ENCODE measurements at places on chromosomes 13 and 19.

- H3K27ac ChIP-seq, result peak overlapping the region; percentile 35
- peaks cover 8% of the 10 kb centered on the region for H3K4me1 ChIP-seq
- no peaks in the 10 kb centered on the region for H3K27me3 ChIP-seq
- no peak overlapping the region for H3K4me3 ChIP-seq
- no peak for DNase-seq
- no peaks in the 10 kb centered on the region for H3K36me3 ChIP-seq
These were observed 30.0 kb downstream of the ZNF787 start for GRCh38 chr19:56091066-56091490.

DNA sequence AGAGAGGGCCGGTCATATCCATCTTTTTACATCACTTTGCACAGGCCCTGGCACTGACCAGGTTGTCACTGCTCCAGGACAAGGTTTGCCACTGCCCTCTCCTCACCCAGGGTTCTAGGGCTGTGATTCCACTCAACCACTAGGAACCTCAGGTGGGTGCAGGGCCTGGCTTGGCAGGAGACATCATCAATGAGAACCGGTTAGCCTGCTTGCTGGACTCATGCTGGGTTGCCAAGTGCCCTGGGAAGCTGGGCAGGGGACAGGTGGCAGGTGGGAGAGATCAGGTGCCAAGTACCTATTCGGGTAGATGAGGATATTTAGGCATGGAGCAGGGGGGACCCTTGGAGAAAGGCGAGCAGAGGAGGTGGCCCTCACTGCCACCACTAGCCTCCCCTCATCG, 4.2 kb upstream of the CERS4 start:
- peaks cover 10% of the 10 kb centered on the region for H3K4me1 ChIP-seq
- no peaks in the 10 kb centered on the region for H3K36me3 ChIP-seq
- no peak overlapping the region for H3K27ac ChIP-seq
- no peak for DNase-seq
- no peak overlapping the region for H3K4me3 ChIP-seq

- H3K27me3 ChIP-seq, result no peaks in the 10 kb centered on the region
- DNase-seq, result no peak
- H3K36me3 ChIP-seq, result no peaks in the 10 kb centered on the region
- no peak overlapping the region for H3K27ac ChIP-seq
- no peaks in the 10 kb centered on the region for H3K4me1 ChIP-seq
These were observed 73.6 kb downstream of the SIPA1L3 start for GRCh38 chr19:37980419-37981170.

- no peaks in the 10 kb centered on the region for H3K36me3 ChIP-seq
- H3K4me3 ChIP-seq, result no peak overlapping the region
- DNase-seq, result no peak
- peaks cover 31% of the 10 kb centered on the region for H3K27me3 ChIP-seq
- H3K27ac ChIP-seq, result no peak overlapping the region
These were observed 16.4 kb upstream of the TMEM255B start for GRCh38 chr13:113742445-113743120.

DNA sequence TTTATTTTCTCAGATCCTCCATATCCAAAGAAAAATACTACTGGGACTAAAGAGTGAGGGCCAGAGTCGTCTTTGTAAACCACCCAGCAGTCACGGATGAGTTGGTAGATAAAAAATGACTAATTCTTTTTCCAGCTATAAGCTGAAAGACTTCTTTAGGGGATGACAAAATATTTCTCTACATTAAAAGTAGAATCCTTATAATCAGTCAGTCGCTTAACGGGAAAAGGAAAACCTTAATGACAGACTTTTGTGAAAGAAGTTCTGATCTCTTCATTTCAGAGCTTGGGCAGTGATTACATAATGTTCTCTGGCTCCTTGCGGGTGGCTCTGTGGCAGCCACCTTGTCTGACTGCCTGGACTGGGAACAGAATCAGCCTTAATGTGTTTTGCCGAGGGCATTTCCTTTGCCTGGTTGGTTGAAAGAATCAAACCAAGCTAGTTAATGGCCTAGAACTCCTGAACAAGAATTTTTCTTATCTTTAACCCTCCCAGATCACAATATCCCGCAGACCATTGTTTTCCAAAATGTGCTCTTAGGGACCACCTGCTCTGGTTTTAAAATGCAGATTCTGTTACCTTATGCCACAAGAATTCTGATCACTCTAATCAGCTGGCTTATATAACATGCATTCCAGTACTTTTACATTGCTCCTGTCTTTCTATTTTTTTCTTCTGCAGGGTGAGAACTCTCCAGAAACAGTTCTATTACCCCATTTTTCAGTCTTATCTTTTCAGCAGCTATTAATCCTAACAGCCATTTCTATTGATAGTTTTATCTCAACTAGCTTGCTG, 2.5 kb downstream of the ITM2B start:
- no peaks in the 10 kb centered on the region for H3K27me3 ChIP-seq
- DNase-seq, result peak; percentile 68
- no peaks in the 10 kb centered on the region for H3K36me3 ChIP-seq
- peaks cover 61% of the 10 kb centered on the region for H3K4me1 ChIP-seq
- peak overlapping the region; percentile 92 for H3K4me3 ChIP-seq

- no peaks in the 10 kb centered on the region for H3K27me3 ChIP-seq
- peak within 1 kb of the TSS; percentile 74 for H3K27ac ChIP-seq
- peak; percentile 96 for DNase-seq
- H3K4me1 ChIP-seq, result peaks cover 29% of the 10 kb centered on the region
These were observed at the start of gene SPATA13 for GRCh38 chr13:24160458-24161009. TSS of gene SPATA13 (plus strand) at chr13:24160720. CDS start at chr13:24222930, 62,210 bp downstream.

DNA sequence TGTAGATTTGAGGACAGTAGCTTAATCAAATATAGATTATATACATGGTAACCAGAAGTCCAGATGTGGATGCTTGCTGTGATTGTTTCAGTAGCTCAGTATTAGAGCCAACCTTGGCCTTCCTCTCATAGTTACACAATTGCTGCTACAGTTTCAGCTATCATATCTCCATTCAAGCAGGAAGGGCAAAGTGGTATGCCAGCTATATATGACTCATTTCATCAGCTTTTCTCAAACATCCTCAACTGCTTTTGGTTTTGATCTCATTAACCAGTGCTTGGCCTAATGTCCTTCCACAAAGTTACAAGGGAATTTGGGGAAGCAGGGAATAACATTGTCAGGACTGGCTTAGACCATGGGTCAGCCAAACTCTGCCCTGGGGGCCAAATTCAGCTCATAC, 73.0 kb upstream of the MAB21L1 start:
- H3K27ac ChIP-seq, result no peak overlapping the region
- no peak for DNase-seq
- no peak overlapping the region for H3K4me3 ChIP-seq
- no peaks in the 10 kb centered on the region for H3K27me3 ChIP-seq

DNA sequence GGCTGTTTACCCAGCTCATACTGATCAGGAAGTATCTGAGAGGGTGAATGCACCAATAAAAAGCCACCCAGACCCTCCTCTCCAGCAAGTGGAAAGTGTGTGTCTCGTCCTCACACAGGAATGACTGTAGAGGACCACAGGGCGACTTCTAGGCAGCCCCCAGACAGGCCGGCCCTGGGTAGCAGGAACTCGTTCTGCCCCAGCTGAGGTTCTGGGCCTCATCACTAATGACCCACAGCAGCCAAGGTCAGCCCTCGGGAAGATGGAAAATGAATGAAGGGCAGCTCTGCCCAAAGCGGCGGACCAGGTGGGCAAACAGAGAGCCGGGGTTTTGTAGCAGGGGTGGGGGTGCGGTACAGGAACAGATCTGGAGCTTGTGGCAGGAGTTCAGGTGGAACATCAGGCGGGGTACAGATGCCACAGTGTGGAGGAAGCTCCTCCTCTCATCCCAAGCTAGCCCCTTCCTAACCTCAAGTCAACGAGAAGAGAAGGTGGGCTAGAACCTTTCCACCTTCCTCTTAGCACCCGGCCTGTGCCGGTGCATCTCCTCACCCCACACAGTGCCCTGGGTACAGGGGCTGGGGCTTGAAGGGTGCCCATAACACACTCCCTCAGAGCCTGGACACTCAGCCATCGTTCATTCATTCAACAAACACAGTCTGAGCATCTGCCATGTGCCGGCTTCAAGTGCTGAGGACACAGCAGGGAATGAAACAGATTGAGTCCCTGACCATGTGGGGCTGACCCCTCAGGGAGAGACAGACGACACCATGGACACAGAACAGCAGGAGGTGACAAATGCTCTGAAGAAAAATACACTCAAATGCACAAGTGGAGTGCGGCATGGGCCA, 36.2 kb downstream of the RFX2 start:
- DNase-seq, result no peak
- H3K4me3 ChIP-seq, result no peak overlapping the region
- H3K27ac ChIP-seq, result peak overlapping the region; percentile 91
- H3K36me3 ChIP-seq, result no peaks in the 10 kb centered on the region
- no peaks in the 10 kb centered on the region for H3K27me3 ChIP-seq

DNA sequence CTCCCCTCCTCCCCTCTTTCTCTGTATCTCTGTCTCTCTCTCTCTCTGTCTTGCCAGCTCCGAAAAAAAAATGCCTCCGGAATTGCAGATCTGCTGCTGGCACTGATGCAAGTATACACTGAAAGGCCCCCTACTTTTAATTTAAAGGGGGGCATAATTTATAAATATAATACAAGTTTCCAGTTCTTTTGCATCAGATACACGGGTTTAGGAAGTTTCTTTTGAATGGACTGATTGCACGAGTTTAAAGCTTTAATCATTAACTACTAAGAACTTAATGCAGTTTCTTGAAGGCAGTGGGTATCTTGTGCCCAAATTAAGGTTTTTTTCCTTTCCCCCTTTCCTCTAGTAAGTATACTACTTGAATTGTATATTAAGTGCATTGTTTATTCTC, 1.4 kb downstream of the FGF9 start:
- H3K27ac ChIP-seq, result no peak overlapping the region
- DNase-seq, result no peak
- peak overlapping the region; percentile 0 for H3K4me3 ChIP-seq
- peaks cover 60% of the 10 kb centered on the region for H3K27me3 ChIP-seq

DNA sequence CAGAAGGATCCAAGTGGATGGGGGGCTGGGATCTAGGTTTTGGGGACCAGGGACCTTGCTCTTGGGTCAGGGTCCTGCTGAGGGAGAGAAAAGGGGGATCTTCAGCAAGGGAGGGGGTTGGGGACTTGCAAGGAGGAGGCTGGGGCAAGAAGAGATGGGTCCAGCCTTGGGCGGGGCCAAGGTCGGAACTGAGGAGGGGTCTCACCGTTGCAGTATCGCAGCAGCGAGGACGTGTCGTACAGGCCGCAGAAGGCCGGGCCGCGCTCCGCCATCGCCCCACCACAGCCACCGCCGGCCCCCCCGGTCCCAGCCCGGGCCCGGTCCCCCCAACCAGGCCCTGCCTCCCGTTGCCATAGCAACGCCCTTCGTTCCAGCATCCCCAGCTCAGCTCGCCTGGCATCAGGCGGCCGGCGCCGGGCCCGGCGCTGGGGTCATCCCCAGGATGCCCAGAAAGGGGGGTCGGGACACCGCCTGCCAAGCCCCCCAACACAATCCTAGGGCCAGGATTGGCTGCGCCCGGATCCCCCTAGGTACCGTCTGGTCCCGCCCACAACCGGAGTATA, 6.0 kb upstream of the EML2 start:
- peak; percentile 67 for DNase-seq
- peaks cover 29% of the 10 kb centered on the region for H3K27me3 ChIP-seq
- no peak overlapping the region for H3K27ac ChIP-seq
- no peak overlapping the region for H3K4me3 ChIP-seq

DNA sequence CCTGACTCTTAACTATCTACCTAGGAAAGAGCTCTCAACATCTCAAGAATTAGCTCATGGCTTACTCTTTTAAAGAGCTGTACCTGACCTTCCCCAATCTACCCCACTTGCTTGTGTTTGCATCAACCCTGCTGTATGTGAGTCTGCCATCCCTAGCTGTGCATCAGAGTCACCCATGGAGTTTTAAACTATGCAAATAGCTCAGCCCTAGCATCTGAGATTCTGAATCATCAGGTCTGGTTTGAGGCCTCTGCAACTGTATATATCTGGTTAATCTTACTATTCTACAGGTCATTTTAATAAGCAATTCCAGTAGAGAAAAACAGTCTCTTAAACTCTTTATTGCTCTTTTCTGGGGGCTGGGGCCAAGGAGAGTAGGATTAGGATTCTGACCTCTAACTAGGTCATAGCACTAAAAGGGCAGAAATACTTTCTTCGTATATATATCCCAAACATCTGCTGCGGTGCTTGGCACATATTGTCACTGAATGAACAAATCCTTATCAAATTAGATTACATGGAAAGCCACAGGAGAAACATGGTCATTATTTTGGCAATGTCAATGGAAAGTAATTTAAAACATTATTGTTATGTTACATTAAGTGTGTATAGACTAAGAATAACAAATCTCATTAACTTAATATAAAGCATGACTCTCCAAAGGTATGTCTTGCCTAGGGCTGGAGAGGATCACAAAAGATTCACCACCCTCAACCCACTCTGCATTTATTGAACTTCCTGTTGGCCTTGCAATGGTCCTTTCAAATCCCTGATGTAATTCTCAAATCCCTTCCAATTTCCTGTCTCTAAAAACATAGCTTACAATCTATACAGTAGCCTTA, 232.2 kb downstream of the DACH1 start:
- no peak overlapping the region for H3K27ac ChIP-seq
- H3K4me1 ChIP-seq, result no peaks in the 10 kb centered on the region
- no peaks in the 10 kb centered on the region for H3K27me3 ChIP-seq
- no peak overlapping the region for H3K4me3 ChIP-seq

- DNase-seq, result no peak
- H3K36me3 ChIP-seq, result no peaks in the 10 kb centered on the region
- no peaks in the 10 kb centered on the region for H3K27me3 ChIP-seq
These were observed 244.0 kb downstream of the DCLK1 start for GRCh38 chr13:35887115-35887666.

GRCh38 chr13:65926750-65927171, 1303.4 kb downstream of the PCDH9 start:
- H3K4me1 ChIP-seq, result peaks cover 4% of the 10 kb centered on the region
- no peaks in the 10 kb centered on the region for H3K36me3 ChIP-seq
- H3K27me3 ChIP-seq, result no peaks in the 10 kb centered on the region

GRCh38 chr19:2053601-2054389, 2.8 kb upstream of the MKNK2 start:
- H3K36me3 ChIP-seq, result peaks cover 5% of the 10 kb centered on the region

DNA sequence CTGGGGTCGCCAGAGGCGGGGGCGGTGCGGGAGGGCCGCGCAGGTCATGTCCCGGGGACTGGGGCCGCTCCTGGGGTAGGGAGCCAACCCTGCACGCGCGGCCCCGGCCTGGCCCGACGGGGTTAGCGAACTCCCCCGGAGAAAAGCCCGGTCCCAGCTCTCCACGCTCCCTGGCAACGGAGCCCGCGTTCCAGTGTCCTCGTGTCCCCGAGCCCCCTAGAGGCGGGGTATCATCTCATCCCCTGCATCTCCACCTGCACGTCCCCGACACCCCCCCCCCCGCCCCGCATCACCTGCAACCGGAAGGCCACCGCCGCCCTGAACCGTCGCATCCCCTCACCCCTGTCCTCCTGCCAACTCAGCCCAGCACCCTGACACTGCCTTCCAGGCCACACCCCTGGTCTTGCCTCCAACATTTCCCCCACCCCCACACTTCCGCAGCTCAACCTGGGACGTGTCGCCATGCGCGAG, 2.7 kb downstream of the WDR88 start:
- peaks cover 22% of the 10 kb centered on the region for H3K27me3 ChIP-seq
- H3K36me3 ChIP-seq, result no peaks in the 10 kb centered on the region
- H3K4me3 ChIP-seq, result no peak overlapping the region
- no peak for DNase-seq

- H3K27ac ChIP-seq, result peak overlapping the region; percentile 78
- H3K4me3 ChIP-seq, result peak overlapping the region; percentile 90
- peaks cover 3% of the 10 kb centered on the region for H3K4me1 ChIP-seq
- H3K27me3 ChIP-seq, result no peaks in the 10 kb centered on the region
These were observed 470 bp upstream of the GRTP1 start for GRCh38 chr13:113364311-113364889.
